Anterior cingulate cortex (tissue), 58 donors: ENCODE measurements at places on chromosomes 1 and 21.
A peak's percentile ranks its signal among the peaks of the same experiment; 100 is the strongest.

GRCh38 chr1:245512980-245513578 is 358.3 kb downstream of the KIF26B start:
- peak; percentile 24 for DNase-seq

- no peak for DNase-seq
Observed at GRCh38 chr1:6150006-6150938, 29.8 kb downstream of the CHD5 start.

GRCh38 chr1:235864931-235865525 is 1.7 kb downstream of the LYST start:
- DNase-seq, result no peak

DNA sequence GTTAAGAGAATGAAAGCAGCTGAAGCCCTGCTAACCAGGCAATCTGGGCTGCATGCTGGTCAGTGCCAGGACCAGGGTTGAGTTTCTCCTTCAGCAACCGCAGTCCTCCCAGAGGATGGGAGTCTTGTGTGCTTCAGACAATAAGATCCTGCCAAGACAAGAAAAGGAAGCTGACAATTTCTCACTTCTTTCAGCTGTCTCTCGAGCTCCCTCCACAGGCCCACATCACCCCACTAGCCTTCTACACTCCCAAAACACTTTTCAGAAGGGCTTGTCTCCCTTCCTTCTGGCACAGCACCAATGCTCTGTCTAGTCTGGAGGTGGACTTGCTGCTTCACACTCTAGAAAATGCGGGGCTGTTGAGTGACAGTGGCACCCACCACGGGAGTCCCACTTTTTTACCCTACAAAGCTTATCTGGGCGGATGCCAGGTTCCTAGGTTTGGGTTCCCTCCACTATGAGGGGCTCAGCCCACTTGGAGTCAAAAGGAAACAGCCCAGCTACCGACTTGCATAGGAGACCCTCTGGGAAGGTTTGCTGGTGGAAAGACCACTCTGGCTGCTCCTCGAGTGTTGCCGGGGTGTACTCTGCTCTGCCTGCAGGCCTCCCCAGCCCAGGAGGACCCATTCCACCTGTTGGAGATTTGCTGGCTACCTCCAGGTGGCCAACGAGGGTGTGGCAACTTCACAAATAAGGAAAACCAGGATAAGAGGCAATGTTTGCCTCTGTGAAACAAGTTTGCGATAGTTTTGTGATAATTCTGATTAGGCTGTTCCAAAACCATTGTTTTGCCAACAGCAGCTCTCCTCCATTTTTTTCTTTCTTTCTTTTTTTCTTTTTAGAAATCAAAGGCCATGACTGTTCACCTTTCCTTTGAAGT is 68.9 kb downstream of the TENT5C start:
- no peak for DNase-seq

DNA sequence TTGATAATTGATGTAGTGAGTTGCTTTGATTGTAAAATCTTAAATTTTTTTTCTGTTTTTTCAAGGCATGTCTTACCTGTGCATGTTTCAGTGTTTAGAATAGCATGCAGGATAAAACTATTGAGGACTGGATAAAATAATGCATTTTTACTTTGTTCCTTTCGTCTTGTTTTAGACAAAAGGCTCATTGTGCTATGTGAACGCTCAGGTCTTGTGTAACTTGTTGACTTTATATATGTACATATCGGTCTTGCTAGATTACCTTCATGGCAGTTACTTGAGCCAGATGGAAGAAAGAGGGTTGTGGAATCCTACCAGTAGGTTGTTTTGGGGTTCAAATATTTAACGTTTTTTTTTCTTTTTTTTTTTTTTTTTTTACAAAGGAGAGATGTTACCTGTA is 7.0 kb downstream of the NFIA start:
- DNase-seq, result no peak

- DNase-seq, result no peak
Observed at GRCh38 chr1:203506858-203507626, 13.1 kb downstream of the OPTC start.

DNA sequence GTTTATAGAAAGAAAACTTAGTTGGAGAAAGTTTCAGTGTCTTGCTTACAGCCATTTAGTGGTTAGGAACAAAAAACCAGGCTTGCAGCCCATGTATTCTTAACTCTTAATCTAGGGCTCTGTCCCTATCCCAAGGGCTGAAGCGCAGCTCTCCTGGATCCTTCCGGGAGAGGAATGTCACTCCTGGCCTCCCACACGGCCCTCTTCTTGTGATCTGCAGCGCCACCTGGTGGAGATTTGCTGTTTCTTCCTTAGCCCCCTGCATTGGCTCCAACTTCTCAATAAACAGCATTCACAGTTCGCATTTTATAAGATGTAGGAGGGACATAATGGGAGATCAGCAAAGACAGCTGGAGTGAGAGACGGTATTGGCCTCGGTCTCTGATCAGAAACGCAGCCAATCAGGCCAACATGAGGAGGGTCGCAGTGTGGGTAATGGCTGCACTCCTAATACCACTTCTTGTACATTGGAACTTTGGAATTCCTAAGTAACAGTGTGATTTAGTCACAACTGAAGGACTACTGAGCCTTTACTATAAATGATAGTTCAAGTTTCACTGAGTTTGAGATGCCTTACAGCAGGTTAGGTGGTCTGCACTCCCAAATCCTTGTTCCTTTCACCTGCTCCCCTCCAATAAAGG is 283.4 kb downstream of the ASTN1 start:
- DNase-seq, result peak; percentile 68

- DNase-seq, result no peak
Observed at GRCh38 chr1:242055749-242056320, 56.9 kb upstream of the MAP1LC3C start.

GRCh38 chr1:152502496-152503180 is 8.0 kb upstream of the LCE5A start:
- DNase-seq, result no peak

GRCh38 chr21:31107871-31108270 is 69.6 kb upstream of the KRTAP19-8 start:
- DNase-seq, result no peak

- DNase-seq, result peak; percentile 79
Observed at GRCh38 chr1:24289937-24290595, 29.1 kb upstream of the GRHL3 start.

- no peak for DNase-seq
Observed at GRCh38 chr1:42214447-42214871, 49.9 kb upstream of the GUCA2A start.

- DNase-seq, result no peak
Observed at GRCh38 chr21:17925899-17926298, 106.7 kb upstream of the C21orf91 start.

DNA sequence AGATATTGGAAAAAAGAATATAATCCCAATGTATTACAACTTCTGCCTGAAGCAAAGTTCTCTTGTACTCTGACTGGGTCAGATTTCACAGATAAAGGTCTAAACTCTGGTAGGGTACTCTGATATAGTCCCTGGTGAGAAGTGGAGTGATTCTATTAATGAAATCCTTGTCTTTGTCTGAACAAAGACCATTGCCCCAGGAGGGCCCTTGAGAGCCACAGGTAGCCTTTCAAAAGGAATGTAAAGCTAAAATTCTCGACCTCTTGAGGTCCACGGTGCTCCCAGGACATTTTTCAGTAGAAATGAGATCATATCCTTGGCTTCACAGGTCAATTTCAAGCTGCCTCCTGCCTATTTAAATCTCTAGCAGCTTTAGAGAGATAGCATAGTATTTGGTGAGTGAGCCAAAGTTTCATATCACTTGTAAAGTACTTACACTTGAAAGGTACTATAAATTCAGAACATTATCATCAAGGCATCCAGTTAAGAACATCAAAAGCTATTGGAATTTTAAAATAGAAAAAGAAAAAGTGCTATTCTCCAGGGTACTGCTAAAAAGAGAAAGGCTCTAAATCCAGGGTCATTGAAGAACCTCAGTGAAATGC is 10.1 kb downstream of the TNNI3K start:
- DNase-seq, result no peak

DNA sequence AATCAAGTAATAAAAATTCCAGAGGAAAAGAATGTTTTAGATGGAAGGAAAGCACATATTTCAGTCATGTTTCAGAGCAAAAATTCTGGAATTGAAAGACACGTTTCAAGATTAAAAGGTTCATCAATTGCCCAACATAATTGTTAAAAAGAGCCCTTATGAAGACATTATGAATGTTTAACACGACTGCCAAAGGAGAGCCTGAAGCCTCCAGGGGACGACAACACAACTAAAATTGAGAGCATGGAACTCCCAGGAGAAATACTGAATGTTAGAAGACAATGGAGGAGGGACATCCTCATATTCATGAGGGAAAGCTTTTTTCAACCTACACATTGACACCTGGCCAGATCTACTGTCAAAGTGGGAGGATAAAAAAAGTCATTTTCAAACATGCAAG is 16.0 kb downstream of the OR2T11 start:
- no peak for DNase-seq

DNA sequence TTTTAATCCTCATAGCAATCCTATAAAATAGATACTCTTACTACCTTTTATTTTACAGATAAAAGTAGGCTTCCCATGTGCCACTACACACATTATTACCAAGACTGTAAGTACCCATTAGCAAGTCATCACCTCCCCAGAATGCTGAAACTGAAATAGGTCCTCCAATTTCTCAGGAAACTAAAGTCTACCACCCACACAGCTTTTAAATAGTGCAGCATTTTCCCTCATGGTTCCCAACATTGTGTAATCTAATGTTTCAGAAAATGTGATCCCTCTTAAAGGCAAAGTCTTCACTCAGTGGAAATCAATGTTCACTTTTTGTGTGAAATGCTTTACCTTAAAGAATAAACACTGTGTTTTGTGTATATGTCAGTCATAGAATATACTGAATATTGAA is 356.5 kb downstream of the GPATCH2 start:
- no peak for DNase-seq

- DNase-seq, result no peak
Observed at GRCh38 chr1:21175324-21175669, 1.4 kb downstream of the EIF4G3 start.

DNA sequence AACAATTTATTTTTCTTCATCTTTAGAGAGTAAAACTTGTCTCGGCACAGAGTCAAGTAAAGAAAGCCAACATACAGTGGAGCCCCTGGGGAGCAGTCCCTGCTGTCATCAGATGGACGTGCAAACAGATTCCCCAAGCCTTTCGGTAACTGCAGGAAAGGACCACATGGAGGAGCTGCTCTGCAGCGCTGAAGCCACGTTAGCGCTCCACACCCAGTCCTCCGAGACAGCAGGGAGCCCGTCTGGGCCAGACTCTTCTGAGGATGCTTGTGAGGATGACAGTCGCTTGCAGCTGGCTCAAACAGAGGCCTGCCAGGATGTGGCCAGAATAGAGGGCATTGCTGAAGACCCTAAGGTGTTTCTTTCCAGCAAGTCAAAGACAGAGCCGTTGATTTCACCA is 77.1 kb upstream of the SCCPDH start:
- peak; percentile 72 for DNase-seq
